ENCODE measurements at places on chromosomes 6 and 20.

- DNase-seq = no peak
These were observed 32.9 kb upstream of the UTRN start for GRCh38 chr6:144252259-144252658.

GRCh38 chr6:29011276-29011734, 6.2 kb upstream of the ZNF311 start:
- DNase-seq = no peak

DNA sequence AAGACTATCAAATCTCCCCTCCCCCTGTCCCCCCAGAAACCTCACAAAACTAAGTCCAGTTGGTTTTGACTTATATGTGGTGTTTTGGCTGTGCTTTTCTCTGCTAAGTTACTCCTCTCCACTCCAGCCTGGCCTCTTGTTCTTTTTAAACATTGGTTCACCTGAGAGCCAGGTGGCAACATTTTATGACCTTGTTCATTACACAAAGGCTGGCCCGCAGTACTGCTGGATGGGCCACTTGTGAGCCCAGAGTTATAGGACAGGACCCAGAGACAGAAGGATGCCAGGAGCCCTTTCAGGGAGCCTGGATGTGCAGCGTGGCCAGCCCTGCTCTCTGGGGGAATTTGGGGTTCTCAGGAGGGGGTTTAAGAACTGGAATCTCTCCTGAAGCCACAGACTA, 90.0 kb downstream of the RAMACL start:
- DNase-seq = no peak

DNA sequence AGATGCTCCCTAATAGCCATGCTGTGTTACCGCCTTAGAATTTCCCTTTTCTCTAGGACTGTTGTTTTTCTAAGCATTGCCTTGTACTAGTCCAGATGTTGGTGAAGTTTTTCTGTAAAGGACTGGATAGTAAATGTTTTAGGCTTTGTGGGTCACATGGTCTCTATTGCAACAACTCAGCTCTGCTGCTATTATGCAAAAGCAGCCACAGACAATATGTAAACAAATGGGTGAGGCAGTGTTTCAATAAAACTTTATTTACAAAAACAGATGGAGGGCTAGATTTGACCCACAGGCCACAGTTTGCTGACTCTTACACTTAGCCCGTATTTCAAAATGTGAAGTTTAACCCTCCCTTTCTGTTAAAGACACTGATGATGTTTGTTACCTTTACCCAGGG, 207.6 kb upstream of the MYLIP start:
- no peak for DNase-seq

- DNase-seq = no peak
These were observed 65.0 kb upstream of the IFNGR1 start for GRCh38 chr6:137283940-137284810.

GRCh38 chr6:19789100-19789803, 47.9 kb upstream of the ID4 start:
- no peak for DNase-seq

- DNase-seq = no peak
These were observed 9.7 kb downstream of the MAPRE1 start for GRCh38 chr20:32829311-32830005.

- DNase-seq = no peak
These were observed 6.0 kb downstream of the TREM1 start for GRCh38 chr6:41280381-41281057.

- no peak for DNase-seq
These were observed 193.9 kb downstream of the OTOR start for GRCh38 chr20:16942051-16942450.

DNA sequence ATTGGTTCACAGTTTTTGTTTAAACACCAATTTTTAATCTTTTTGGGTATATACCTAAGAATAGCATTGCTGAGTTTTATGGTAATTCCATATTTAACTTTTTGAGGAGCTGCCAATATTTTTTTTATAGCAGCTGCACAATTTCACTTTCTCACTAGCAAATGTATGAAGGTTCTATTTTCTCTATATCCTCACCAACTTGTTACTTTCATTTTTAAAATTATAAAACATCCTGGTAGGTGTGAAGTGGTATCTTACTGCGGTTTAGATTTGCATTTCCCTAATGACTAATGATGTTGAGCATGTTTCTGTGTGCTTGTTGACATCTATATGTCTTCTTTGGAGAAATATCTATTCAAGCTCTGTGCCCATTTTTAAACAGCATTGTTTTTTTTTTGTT, 452.1 kb downstream of the GRIK2 start:
- DNase-seq = no peak

DNA sequence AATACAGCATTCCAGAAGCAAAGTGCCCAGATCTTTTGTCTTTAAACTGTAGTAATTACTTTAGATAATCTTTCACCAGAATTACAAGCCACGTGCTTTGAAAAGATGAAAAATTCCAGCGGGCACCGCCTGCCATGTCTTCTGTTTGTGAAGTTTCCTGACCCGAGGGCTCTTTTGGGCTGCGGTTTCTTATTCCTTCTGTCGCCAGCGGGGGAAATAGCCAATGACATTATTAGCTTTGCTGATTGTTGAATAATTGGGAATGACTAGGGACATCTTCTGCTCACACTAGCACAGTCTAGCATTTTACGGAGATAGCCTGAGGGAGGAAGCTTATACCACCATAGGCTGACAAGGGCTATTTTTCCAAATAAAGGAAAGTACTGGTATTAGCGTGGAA, 124.7 kb downstream of the SAMD5 start:
- DNase-seq = no peak

DNA sequence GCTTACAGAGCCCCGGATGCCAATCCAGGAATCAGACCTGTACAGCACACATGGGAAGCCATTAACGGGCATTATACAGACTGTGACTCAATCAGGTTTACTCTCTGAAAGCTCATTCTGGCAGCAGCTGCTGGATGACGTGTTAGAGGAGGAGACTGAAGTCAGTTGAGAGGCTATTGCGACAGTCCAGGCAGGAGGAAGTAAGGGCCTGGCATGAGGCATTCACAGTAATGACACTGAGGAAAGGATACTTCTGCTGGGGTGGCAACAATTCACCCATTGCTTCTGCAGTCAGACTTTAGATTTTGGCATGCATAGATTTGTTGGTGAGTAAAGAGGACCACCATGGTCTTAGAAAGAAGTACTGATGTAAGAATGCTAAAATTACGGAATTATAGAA, 151.0 kb upstream of the HEY2 start:
- DNase-seq = no peak

DNA sequence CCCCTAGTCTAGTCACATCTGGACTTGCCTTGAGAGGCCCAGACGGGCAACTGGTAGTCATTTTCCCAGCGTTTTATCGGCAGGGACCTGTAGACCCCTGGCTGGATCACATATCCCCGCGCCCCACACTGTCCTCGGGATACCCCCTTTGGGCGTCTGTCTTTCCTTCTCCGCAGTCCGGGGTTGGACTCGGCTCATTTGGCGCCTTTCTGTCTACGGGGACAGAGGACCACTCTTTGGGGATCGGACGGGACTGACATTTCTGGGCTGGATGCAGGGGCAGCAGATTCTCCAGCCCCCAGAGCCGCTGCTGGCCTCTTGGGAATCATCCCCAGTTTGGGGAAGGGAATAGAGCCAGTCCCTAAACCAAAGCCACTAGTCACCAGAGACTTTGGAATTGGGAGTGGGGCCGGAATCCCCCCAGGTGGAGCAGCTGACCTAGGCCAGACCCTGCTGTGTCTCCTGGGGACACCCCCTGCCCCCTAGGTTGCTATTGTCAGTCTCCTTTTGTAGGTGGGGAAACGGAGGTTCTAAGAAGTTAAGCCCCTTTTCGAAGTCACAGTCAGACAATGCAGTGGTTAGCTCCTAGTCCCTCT, 734 bp downstream of the FAM110A start:
- DNase-seq = no peak

GRCh38 chr20:45303586-45304463, 2.8 kb upstream of the RBPJL start:
- DNase-seq = no peak

DNA sequence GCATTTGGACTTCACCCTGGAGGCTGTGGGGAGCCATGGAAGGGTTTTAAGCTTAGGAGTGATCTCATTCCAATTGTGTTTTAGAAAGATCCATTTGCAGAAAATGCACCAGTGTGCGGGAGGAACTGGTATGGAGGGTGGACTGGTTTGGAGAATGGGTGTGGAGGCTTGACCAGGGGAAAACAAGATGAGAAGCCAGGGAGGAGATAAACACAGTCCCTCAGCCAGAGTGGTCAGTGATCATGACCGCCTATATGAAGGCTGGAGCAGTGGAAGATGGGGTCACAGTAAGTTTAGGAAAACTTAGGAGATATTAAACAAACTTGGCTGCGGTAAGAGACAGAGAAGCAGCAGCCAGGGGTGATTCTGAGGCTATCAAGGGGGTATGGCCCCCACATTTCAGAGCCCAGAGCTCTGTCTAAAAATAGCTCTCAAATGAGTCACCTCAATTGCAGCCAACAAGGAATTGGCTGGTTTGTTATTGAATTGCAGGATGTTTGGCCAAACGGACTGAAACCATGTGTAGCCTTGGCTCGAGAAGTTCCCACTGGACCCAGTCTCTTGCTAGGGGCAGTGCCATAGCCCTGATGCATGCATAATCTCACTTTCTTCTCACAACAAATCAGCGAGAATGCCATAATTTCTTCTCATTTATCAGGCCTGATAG, 159.9 kb upstream of the TOP1 start:
- DNase-seq = no peak

DNA sequence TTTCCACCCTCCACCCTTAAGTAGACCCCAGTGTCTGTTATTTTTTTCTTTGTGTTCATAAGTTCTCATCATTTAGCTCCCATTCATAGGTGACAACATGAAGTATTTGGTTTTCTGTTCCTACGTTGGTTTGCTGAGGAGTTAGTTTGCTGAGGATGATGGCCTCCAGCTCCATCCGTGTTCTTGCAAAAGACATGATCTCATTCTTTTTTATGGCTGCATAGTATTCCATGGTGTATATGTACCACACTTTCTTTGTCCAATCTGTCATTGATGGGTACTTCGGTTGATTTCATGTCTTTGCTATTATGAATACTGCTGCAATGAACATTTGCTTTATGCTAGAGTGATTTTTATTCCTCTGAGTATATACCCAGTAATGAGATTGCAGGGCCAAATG, 301.2 kb downstream of the ADGRG6 start:
- DNase-seq = no peak
